HFFc6 (cell line): ENCODE measurements at places on chromosomes 11 and 22. TPM values are rescaled to one million over a fixed set of nuclear protein-coding genes. Genes with fewer than 3 reads are reported as not detected.

ENDOD1 gene
- 22.2 to 26.3 TPM (median 23.6 TPM) in 3 replicates for total RNA-seq

MAJIN gene
- total RNA-seq = not detected in 2 replicates

- DNase-seq = no peak
- no peaks in the 10 kb centered on the region for H3K4me1 ChIP-seq
- peaks cover 39% of the 10 kb centered on the region for H3K27me3 ChIP-seq
- no peak overlapping the region for H3K27ac ChIP-seq
- H3K4me3 ChIP-seq = no peak overlapping the region
These were observed 608 bp downstream of the MLC1 start for GRCh38 chr22:50084614-50085021.

- no peak overlapping the region for H3K4me3 ChIP-seq
- H3K27me3 ChIP-seq = peaks cover 1% of the 10 kb centered on the region
- H3K36me3 ChIP-seq = peaks cover 20% of the 10 kb centered on the region
- DNase-seq = no peak
- H3K27ac ChIP-seq = peak overlapping the region; percentile 12; the same call in 1 of the 2 replicates
These were observed 124.5 kb downstream of the ST3GAL4 start for GRCh38 chr11:126480015-126480409.

GRCh38 chr22:43197271-43197941, 10.5 kb upstream of the TTLL12 start:
- H3K4me1 ChIP-seq = peaks cover 26% of the 10 kb centered on the region
- no peak overlapping the region for H3K27ac ChIP-seq
- DNase-seq = peak; percentile 33
- H3K36me3 ChIP-seq = no peaks in the 10 kb centered on the region
- peak overlapping the region; percentile 16; the same call in 1 of the 2 replicates for H3K4me3 ChIP-seq
- peaks cover 40% of the 10 kb centered on the region for H3K27me3 ChIP-seq

- peak overlapping the region; percentile 92 for H3K27ac ChIP-seq
- peaks cover 49% of the 10 kb centered on the region for H3K4me1 ChIP-seq
- peak; percentile 63 for DNase-seq
- peaks cover 2% of the 10 kb centered on the region for H3K27me3 ChIP-seq
These were observed 27.9 kb upstream of the RASL10A start for GRCh38 chr22:29343313-29343805.
